NCI-H2171 treated with DMSO at 0.1 percent for 48 hours (cell line): ENCODE measurements at places on chromosomes 3 and 15.

DNA sequence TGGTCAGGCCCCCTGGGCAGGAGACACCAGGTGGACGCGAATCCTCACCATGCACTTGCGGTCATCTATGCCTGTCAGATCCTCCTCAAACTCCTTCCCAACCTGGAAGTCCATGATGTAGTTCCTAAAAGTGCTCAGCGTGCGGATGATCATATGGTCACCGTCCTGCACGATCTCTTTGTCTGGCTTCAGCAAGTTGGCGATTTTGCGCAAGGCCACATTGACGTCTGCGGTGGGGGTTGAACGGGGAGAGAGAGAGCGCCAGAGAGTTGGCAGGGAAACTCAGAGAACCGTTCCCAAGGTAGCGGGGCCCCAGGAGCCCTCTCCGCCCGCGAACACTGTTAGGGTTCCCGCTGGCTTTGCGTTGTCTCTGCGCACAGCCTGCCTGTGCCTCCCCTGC, 809 bp downstream of the RBP1 start:
- DNase-seq: no peak

DNA sequence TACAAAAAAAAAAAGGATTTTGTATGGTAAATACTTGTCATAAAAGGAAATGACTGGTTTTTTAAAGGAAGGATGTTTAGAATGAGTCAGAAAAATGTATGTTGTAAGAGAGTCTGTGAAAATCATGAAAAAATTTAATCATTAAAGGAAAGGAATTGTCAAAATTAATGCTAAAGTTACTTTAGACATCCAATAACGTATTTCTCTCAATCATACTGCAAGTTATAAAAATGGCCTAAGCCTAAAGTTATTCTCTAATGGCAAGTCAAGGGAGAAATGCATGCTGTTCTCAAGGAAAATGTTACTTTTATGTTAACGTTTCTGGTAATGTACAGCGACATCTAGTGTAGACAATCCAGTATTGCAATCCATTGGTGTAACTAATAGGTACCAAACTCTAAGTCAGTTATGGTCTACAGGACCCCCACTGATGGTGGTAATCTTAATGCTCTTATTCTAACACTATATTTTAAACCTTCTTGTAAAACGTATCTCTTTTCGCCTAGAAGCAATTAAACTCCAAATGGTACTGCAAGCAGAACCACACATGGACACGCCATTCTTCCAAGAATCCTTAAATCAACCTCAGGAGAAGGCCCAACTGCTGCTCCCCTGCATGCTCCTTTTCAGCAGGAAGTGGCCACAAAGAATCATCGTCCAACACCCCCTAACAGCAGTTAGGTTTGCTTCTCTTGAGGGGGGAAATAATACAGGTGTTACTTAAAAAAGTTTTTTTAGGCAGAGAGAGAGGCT, 35.2 kb downstream of the NCEH1 start:
- DNase-seq: peak; percentile 47

- DNase-seq: no peak
Observed at GRCh38 chr3:71520161-71521020, 63.1 kb downstream of the FOXP1 start.

DNA sequence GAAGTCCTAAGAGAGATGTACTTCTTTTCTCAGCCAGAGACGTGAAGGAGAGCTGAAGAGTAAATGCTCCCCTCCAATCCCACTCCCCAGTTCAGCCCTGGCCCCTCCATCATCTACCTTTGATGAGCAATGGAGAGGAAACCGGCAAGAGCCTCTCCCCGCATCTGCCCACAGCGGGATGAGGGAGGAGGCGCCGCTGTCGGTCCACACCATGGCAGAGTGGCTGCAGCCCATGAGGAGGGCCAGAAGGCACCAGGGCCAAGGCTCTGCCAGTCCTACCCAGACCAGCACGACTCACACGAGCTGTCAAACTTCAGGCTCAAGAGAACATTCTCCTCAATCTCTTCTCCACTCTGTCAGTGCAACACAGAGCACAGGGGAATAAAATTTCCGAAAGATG, 129.8 kb downstream of the OSBPL10 start:
- DNase-seq: no peak

DNA sequence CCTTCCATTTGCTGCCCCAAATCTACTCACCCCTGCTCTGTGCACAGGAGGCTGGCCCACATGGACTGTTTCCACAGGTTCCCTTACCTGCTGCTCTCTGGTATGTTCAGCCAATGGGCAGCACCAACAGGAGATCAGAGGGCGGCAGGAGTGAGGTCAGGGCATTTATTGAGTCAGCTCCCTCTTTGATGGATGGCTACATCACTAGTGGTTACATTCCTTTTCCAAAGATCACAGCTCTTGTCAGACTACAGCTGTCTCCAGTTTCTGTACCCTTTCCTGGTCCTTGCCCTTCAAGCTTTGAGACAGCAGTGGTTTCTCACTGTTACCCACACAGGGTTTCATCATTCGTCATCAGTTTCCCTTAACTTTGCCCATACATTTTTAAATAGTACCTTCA, 325.1 kb downstream of the SUCLG2 start:
- no peak for DNase-seq

GRCh38 chr15:70065006-70065722, 32.6 kb downstream of the TLE3 start:
- no peak for DNase-seq

- DNase-seq: no peak
Observed at GRCh38 chr3:72031581-72031980, 246.6 kb upstream of the PROK2 start.

DNA sequence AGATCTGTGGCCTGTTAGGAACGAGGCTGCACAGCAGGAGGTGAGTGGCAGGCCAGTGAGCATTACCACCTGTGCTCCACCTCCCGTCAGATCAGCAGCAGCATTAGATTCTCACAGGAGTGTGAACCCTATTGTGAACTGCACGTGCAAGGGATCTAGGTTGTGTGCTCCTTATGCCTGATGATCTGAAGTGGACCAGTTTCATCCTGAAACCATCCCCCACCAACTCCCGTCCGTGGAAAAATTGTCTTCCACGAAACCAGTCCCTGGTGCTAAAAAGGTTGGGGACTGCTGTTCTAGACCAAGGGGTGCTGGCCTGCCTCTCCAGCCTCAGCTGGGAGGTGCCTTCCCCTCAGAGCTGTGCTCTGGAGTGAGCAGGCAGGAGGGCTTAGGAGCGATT, 61.4 kb downstream of the RPLP1 start:
- no peak for DNase-seq

- DNase-seq: no peak
Observed at GRCh38 chr3:143586576-143586975, 261.7 kb downstream of the SLC9A9 start.

DNA sequence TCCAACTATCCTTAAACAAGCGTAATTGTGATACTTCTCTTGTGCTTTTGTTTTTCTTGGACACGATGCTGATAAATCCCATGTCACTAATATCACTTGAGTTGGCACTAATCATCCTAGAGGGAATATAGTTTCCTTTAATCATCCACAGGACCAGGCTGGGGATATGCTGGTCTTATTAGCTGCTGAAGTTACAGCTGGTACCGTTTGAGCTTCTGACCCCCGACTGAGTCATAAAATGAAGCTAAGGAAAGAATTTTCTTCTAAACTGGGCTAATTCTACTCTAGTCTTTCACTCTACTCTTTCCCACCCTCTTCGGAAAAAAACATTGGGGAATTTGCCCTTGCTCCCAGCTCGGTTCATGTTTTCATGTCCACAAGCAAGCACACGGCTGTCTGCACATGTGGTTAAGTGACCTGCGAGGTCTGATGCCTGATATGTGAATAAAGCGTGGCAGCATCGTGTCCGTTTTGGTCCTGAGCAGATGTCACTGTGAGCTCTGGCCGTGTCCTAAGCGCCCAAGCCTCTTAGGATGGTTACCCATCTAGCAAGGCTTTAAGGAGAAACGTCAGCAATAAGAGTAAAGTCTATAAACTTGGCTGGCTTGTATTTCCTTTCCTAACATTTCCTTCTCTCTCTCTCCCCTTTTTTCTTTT, 223.7 kb downstream of the ITPR1 start:
- DNase-seq: no peak

DNA sequence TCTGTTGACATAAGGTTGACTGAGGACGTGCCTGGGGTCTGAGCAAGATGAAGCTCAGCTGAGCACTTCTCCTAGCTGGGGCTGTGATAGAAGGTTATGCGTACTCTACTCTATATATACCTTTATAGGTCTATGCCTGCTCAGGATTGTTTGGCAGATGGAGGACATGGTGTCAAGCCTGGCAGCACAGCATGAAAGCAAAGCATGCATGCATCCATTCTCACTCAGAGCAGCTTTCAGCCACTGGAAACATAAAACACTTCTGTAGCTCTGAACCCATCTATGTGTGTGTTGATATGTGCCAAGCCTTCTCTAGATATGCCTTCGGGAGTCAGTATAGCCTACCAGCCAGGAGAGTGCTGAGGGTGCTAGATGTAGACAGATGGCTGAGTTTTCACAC, 142.3 kb upstream of the NUDT16 start:
- no peak for DNase-seq
